ENCODE measurements at places on chromosomes 6 and 20.

GRCh38 chr6:170279977-170280688, 10.7 kb downstream of the DLL1 start:
- peak; percentile 40 for DNase-seq

GRCh38 chr6:29796026-29796425, 31.6 kb upstream of the HLA-G start:
- DNase-seq, result no peak

DNA sequence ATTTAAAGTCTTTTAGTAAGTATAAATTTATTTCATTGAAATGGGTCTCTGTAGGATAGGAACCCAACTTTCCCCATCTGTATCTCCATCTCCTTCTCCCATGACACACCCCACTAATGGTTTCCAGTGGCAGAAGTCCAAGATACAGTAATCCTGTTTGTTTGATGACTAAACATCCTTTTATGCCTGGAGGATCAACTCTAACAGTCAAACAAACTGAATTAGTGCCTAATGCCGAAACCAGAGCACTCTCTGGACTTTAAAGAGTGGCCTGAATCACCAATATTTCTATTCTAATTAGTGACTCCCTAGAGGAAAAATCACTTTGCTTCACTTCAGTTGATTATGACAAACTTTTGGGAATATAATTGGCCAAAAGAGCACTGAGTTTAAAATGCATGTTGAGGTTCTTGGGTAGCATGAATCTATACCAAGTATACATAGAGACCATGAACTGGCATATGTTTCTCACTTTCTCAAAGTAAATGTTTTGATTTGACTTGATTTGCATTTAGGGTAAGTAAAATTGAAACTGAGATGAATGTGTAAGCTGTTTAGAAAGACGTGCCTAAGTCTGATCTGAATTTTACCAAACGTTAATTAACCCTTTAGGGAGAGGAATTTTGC, 776.4 kb upstream of the NRSN1 start:
- DNase-seq, result no peak

DNA sequence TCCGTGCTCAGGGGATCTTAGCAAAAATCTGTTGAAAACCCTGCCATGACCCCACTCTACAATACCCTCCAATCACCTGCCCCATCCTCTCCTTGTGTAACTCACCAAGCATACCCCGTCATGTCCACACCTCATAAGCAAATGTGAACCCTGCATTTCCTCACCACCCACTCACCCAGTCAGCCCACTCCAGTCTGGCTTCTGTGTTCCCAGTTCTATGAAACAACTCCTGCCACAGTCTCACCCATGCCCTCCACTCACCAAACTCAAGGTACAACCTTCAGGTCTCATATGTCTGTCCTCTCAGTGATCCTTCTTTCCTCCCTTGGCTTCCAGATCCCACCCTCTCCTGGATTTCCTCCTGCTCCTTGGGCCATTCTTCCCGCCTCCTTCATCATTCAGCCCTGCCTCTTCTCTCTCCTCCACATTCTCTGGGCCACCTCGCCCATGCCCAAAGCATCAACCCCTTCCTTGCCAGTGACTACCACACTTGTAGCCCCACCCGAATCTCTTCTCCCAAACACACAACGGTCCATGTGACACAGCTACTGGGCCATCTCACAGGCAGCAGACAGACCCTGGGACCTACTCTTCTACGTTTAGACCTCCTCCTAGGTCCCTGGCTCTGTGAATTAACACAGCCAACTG, 8.8 kb downstream of the DDRGK1 start:
- DNase-seq, result no peak

- peak; percentile 66 for DNase-seq
Observed at GRCh38 chr6:27230758-27231111, 16.8 kb upstream of the PRSS16 start.

DNA sequence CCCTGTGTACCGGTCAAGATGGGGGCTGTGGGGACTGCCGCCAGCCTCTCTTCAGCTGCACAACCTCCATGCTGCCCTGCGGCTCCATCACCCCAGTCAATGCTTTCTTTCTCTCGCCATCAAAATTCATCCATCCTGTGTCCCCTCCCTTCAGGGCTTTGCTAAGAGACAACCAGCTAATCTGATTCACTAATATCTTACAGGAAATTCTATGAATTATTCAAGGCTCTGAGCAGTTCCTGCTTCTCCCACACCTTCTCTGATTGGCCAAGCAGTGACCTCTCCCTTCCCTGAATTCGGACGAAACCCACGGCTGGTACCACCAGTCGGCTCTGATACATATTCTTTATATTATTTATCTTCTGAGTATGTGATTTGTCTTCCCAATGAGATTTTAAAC, 13.8 kb downstream of the ITPR3 start:
- DNase-seq, result no peak

GRCh38 chr6:2737885-2738284, 12.8 kb downstream of the MYLK4 start:
- DNase-seq, result no peak

- DNase-seq, result no peak
Observed at GRCh38 chr6:168045706-168046620, 33.0 kb downstream of the FRMD1 start.

DNA sequence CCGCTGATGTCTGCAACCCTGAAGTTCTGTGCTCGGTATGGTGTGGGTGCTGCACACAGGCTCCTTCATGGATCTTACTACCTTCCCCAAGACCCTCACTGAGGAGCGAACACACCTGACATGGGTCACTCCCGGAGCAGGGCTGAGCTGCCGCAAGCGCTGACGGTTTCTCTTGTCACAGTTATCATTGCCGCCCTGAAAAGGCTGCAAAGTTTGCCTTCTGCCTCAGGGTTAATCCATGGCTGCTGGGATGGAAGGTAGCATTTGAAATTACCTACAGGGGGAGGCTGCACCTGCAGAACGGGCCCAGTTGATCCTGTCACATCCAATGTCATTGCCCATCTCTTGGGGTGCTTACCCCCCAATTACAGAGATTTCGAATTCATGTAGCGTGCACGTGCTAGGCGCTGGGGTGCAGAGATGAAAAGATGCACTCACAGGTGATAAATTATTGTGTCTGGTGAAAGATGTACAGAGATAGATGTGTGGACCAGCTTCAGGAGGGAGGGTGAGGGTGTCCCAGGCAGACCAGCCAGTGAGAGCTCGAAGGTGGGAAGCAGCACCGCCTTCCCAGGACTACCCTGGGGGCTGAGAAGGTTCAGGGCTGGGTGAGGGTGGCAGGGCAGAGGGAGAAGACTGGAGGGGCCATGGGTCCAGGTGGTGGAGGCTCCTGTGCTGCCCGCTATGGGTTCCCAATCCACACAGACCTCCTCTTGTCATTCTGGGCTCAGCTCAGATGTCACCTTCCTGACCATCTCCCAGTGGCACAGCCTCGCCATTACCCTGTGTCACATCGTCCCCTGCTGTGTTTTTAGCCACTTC, 120.1 kb downstream of the SYCP2 start:
- DNase-seq, result no peak

- DNase-seq, result no peak
Observed at GRCh38 chr6:31548544-31548873, 1.1 kb downstream of the NFKBIL1 start.

DNA sequence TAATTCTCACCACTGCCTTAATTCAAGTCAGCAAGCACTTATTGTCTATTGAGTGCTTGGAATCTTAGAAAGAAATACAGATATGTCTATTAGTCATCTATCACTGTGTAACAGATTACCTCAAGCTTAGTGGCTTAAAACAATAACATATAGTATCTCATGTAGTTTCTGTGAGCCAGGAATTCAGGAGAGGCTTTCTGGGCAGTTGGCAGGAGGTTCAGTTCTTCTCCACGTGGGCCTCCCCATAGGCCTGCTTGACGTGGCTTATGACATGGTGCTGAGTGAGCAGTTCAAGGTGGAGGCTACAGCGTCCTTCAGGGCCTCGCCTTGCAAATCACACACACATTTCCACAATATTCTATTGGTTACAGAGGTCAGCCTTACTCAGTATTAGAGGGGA, 69.7 kb downstream of the DTD1 start:
- DNase-seq, result no peak

- DNase-seq, result no peak
Observed at GRCh38 chr6:74657931-74658330, 547.9 kb downstream of the COL12A1 start.

DNA sequence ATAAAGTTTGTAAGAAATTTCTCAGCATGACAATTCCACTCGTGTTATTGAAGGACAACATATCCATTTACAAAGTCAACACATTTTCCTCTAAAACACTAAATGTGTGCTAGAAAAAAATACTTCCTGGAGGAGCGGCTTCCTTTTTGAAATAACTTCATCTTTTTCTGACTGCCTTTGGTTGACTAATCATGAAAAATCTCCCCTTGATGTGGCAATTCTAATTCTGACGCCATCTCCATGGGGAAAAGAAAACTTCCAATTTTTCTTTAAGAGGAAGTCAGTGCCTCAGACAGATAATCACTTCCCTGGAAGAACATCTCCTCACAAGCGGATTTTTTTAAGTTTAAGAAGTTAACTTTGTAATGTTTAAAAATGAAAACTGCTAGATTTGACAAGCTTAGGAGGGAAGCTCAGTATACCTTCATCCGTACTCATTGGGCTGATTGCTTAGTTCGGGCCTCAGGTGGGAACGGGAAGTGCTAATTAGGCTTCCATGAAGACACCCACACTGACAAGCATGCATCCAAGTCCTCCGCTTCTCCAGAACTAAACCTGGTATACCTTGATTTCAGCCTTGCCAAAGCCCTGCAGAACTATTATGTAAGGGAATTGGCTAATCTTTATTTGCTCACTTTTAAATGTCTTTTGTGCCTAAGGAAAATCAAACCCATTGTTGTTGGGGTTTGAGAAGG, 35.1 kb upstream of the DUSP22 start:
- no peak for DNase-seq

- DNase-seq, result no peak
Observed at GRCh38 chr6:163099621-163100171, 314.8 kb upstream of the QKI start.

GRCh38 chr6:16338577-16339264, 100.3 kb downstream of the GMPR start:
- peak; percentile 74 for DNase-seq

DNA sequence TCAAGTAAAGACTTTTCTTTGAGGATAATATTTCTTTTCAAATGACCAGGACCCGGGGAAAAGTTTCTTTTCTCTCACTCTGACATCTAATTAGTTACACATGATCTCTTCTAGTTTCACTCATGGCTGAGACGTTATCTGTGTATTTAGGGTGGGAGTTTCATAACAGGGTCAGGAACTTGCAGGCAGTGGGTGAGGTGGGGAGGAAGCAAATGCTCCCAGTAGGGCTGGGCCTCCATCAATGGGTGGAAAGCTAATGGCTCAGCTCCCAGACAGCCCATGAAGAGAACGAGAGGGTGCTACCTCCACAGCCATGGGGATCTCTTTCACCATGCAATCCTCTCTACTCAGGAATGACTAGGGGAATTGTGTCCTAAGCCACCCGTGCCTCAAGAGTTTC, 119.3 kb downstream of the F13A1 start:
- DNase-seq, result no peak

DNA sequence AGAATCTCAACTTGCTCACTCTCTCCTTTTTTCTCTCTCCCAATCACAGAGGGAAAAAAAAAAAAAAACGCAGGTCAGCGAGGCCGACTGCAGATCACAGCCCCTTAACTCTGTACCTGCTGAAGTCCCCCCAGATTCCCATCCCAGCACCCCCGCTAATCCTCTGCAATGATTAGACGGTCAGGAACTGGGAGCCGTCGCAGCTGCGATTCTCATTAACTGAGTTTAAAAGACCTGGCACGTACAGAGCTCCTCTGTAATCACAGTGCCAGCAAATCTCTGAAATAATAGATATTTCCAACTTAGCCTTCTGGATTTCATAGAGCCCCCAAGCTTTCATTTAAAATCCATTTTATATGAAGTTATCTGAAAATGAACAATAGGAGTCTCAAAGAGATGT, 84.4 kb downstream of the ANKRD60 start:
- DNase-seq, result no peak

DNA sequence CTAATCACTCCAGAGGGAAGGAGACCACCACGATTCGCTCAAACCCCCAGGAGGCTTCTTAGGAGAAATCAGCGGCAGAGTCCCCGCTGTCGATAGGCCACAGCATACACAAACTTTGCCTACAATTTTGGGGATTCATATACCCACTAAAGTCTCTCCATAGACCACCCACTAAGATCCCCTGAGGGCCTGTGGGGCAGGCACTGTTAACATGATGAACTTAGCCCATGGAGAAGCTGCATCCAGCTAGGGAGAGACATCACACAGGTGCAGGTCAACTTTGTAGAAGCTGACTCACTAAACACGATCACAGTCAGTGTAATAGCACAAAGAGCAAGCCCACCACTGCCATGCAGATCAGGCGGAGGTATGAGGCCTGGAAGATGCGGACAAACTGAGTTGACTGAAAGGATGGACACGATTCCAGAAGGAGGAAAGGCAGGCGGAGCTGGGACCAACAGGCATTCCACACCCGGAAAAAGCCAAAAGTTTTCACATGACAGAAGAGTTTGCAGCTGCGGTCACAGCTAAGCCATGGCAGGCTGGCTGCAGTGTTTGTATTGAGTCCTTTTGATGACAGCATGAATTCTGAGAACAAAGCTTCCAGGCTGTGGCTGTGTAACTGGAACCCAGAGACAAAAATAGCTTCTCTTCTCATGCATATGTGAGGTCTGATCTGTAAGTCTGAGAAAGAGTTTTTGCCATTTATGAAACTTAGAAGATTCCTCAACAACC, 75.7 kb upstream of the QKI start:
- no peak for DNase-seq

DNA sequence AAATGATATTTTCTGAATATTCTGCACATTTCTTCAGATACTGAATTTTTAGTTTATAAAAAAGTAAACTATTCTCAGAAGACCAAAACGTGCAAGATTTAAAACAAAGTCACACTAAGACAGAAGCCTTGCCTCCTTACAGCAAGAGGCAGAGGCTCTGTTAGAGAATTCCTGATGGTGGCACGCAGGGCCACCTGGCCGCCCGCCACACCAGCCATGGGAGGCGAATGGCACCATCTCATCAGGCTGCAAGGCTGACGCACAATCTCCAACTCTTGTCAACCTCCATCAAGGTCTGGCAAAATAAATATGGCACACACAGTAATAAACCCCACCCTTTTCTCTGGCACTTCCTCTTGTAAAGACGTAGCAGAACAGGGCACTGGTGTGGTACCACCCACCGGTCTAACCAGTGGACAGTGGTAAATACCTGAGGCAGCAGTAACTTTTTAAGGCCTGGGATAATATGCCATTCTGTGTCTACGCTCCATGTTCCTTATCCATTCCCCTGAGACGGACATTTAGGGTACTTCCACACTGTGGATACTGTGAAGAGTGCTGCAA, 111.4 kb downstream of the WDR27 start:
- DNase-seq, result no peak

Data from mesendoderm (in vitro differentiated cells).